Activated naive CD4-positive, alpha-beta T cell treated with Interleukin-2 at 50 U/mL for 16 hours (primary cell): ENCODE measurements at places on chromosomes 1 and 21.

DNA sequence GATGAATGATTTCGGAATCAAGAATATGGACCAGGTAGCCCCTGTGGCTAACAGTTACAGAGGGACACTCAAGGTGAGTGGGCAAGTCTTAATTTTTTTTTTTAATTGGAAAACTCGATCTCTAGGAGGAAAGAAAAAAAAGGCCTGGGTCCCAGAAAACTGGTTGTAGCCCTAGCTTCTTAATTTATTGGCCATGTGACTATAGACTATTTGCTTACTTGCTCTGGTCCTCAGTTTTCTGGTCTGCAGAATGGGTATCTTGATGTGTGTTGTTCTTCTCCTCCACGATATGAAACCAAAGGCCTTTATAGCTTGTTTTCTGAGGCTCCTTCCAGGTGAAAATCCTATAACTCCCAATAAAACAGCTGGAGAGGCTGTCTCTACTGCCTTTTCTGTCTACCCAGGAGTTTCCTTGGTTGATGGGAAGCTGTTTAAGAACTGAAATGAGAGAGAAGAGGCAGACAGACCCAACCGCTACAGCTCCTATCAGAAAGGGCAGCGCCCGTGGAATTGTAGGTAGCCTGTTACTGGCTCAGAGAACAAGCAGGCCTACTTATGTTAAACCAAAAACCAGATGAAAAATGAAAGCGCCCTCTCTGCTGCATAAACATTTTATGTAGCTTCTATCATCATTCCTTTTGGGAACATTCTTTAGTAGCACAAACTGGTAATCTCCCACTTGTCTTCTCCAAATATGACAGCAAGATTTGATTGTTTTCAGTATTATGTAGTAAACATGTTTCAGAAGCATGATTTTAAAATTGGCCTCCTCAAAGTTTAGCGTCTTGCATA is 4.5 kb downstream of the ETS2 start:
- DNase-seq: no peak

- DNase-seq: no peak
These were observed 325.0 kb upstream of the PLXNA2 start for GRCh38 chr1:208569181-208569580.

GRCh38 chr1:89429062-89429461 is 65.2 kb downstream of the GBP6 start:
- no peak for DNase-seq

- no peak for DNase-seq
These were observed 89.6 kb upstream of the CD34 start for GRCh38 chr1:208000504-208000903.

- no peak for DNase-seq
These were observed 22.4 kb upstream of the SRRM1 start for GRCh38 chr1:24620678-24621077.

- no peak for DNase-seq
These were observed 237.0 kb downstream of the TBX15 start for GRCh38 chr1:118751166-118751565.

- DNase-seq: no peak
These were observed 237.9 kb downstream of the PBX1 start for GRCh38 chr1:164796916-164797315.

GRCh38 chr1:86259390-86259789 is 102.8 kb upstream of the COL24A1 start:
- no peak for DNase-seq

DNA sequence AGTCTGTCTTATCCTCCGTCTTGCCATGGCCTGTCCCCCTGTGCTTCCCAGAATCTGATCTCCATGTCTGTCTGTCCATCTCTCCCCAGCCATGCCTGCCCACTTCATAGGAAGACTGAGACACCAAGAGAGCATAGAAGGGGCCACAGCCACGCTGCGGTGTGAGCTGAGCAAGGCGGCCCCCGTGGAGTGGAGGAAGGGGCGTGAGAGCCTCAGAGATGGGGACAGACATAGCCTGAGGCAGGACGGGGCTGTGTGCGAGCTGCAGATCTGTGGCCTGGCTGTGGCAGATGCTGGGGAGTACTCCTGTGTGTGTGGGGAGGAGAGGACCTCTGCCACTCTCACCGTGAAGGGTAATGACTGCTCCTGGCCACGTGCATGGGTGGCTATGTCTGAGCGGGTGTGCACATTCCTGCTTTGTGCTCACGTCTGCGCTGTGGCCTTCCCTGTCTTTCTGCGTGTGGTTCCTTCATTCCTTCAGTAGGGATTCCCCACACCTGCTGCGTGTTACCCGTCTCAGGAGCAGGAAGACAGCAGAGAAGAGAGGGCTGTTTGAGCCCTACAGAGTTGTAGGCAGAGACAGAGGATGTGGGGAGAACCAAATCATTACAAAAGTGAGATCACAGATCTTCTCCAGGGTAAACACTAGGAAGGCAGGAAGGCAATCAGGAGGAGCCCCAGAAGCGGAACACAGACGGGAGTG is 80.8 kb downstream of the OBSCN start:
- DNase-seq: no peak

- no peak for DNase-seq
These were observed 22.9 kb downstream of the SPEN start for GRCh38 chr1:15870421-15870820.

DNA sequence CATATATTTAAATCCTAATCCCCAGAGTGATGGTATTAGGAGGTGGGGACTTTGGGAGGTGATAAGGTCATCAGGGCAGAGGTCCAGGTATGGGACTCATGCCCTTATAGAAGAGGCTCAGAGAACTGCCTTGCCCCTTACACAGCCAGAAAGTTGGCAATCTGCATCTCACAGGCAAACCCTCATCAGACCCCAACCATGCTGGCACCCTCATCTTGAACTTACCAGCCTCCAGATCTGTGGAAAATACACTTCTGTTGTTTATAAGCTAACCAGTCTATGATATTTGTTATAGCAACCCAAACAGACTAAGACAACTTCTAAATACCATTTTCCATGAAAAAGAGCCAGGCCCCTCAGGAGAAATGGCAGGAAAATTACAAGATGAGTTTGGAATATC is 69.3 kb upstream of the PRDX6 start:
- no peak for DNase-seq

- DNase-seq: no peak
These were observed 11.8 kb upstream of the CGN start for GRCh38 chr1:151499365-151499764.

- DNase-seq: peak; percentile 64
These were observed 12.2 kb downstream of the ADAMTSL4 start for GRCh38 chr1:150561254-150561973.

DNA sequence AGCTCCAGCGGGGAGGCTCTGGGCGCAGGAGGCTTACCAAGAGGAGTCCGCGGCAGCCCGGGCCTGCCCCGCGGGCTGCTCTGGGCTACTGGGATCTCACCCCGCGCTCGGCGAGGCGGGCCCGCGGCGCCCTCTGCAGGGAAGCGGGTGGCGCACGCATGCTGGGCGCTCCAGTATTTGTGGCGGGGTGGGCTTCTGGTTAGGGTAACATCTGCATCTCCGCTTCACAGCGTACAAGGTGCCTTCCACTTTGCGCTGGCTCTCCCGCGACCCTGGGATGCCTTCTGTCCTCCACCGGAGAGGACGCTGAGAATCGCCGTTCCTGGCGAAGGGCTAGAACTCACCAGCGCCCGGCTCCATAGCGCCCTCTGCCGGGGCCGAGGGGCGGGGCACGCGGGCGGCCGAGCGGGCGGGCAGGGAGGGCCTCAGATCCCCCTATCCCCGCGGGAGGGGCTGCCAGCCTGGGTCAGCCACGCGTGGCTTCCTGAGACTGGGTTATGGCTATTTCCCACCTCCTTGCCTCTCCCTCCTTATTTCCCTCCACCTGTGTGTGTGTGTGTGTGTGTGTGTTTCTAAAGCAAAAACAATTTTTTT is 46.6 kb upstream of the CTBS start:
- peak; percentile 82 for DNase-seq

DNA sequence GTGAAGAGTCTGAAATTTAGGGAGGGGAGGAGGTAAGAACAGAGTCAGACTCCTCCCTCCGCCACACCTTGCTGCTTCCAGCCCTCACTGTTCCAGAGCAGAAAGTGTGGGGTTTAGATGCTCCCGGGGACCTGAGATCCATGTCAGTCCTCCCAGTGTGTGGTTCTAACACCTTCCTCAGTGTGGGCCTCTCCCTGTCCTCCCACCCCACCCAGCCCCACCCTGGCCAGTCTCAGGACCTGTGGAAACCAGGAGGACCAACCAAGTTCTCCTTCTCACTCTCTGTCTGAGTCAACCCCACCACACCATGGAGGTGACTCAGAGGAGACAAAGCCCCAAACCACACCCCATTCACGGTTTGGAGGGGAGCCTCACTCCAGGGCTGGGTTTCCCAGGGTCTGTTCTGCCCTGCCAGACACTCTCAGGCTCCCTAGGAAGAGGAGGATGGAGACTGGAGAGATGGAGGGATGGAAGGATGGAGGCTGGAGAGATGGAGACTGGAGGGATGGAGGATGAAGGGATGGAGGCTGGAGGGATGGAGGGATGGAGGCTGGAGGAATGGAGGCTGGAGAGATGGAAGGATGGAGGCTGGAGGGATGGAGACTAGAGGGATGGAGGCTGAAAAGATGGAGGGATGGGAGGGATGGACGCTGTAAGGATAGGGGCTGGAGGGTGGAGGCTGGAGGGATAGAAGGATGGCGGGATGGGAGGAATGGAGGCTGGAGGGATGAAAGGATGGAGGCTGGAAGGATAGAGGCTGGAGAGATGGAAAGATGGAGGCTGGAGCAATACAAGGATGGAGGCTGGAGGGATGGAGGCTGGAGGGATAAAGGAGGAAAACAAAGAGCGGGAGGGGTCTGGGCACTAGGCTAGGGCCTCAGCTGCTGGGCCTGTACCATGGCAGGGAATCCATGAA is 100.9 kb upstream of the RUNX3 start:
- peak; percentile 83 for DNase-seq

GRCh38 chr1:223156343-223156742 is 13.3 kb upstream of the TLR5 start:
- DNase-seq: no peak

DNA sequence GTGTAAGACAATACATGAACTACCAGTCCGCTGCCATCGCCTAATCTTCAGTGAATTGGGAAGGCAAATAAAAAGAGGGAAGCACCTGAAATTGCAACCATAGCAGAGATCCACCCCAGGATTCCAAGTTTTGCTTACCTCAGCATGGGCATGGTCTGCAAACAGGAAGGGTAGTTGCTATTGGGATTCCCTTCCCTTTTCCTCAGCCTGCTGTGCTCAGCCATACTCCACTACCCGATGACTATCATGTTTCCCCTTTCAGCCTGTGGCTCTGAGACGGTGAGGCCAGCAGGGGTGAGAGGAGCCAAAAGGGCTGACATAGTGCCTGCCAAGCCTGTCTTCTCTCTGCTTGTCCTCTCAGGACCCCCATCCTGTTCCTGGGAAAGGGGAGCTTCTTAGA is 64.2 kb downstream of the GPR137B start:
- no peak for DNase-seq

DNA sequence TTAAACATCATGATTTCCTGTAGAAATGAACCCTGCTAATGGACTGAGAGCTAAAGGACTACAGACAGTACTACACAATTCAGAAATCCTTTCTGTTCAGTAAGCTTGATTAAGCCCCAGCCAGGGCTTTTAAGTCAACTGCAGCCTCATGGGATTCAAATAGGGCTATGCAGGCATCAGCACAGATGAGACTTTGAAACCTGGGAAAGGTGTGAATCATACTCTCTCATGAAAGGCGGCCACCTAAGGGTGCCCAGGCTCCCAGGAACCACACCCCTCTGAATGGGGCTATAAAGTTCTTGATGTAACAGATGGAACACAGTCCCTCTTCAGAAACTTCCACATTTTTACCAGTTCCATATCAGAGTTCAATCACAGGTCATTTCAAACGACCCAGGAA is 7.6 kb downstream of the SIPA1L2 start:
- DNase-seq: no peak

DNA sequence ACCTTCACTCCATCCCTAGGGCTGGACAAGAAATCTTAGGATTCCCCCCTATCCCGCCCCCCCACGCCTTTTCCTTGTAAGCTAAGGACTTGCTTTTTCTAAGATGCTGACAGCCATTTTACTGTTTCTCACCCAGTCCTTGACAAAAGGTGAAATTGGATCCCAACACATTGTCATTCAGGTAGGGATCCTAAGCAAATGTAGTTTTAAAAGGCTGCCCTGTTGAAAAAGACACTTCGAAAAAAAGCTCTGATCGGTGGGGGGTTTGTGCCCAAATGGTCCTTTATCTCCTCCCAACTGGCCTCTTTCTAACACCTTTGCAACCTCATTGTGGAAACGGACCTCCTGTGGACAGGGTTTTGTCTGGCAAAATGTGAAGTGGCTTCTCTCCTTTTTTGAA is 2.9 kb downstream of the CACHD1 start:
- DNase-seq: no peak

DNA sequence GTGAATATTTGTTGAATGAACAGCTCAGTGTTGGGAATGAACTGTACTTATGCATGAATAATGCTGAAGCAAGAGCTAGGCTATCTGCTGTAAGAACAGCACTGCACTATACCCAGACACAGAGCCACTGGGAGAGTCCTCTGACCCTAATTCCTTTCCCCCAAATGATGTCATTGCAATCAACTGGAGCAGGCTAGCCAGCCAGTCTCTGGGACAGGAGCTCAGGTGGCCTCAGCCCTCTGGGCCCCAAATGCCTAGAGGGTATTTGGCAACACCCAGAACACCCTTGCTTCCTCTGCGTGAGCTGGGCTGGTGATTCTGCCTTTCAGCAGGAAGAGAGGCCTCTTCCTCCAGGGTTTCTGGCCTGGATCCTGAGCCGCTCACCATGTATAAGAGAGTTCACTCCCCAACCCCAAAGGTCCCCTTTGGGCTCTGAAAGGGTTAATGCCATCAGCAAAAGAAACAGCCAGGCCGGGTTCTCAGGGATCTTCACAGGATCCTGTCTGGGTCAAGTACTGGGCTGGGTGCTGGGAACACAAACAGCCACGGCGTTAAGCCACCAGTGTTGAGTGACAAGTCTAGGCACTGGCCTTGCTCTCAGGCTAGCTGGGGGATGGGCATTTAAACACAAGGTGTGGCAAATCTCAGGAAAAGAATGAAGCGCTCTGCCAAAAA is 3.7 kb upstream of the PADI4 start:
- no peak for DNase-seq

GRCh38 chr1:171625225-171625624 is 3.2 kb downstream of the MYOCOS start:
- no peak for DNase-seq

DNA sequence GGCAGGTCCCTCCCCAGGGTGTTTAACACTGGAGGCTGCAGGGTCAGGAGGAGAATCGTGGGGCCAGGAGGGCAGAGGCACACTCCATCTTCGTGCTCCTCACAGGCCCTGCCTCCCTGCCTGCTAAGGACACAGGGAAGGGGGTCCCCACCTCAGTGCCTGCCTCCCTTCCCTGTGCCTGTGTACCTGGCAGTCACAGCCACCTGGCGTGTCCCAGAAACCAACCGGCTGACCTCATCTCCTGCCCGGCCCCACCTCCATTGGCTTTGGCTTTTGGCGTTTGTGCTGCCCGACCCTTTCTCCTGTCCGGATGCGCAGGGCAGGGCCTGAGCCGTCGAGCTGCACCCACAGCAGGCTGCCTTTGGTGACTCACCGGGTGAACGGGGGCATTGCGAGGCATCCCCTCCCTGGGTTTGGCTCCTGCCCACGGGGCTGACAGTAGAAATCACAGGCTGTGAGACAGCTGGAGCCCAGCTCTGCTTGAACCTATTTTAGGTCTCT is 623 bp upstream of the BGLAP start:
- DNase-seq: no peak
